Esophagus muscularis mucosa (tissue), 4 donors: ENCODE measurements at places on chromosomes 7 and 10. TPM values are rescaled to one million over a fixed set of nuclear protein-coding genes. Genes with fewer than 3 reads are reported as not detected.

Gene PLOD3
- total RNA-seq, result 30.3 TPM

Gene C10orf143
- 5.0 TPM for total RNA-seq

Gene DUSP5
- total RNA-seq, result 5.1 TPM

Gene TBX20
- total RNA-seq, result not detected

Gene TAF6
- 48.5 TPM for total RNA-seq

Gene SEMA3C
- total RNA-seq, result 117 TPM

Gene SLC39A12
- total RNA-seq, result not detected

Gene CACNB2
- total RNA-seq, result 73.5 TPM
